ENCODE measurements at places on chromosomes 5 and 9.

DNA sequence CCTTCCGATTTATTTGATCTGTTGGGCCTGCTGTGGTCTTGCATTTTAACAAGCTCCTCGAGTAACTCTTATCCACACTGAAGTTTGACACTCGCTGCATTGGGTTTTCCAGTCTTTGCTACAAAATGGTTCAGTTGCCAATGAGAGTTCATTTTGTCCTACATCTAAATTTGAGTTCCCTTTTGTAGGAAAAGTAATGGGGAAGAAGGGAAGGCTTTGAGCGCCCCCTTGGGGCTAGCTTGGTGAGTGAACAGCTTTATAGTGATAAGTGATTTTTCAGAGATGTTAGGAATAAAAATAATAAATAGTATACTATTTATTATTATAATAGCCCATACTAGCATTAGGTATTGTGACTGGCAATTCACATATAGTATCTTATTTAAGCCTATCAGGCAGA is 89.9 kb upstream of the GNAQ start:
- peak; percentile 87 for DNase-seq

DNA sequence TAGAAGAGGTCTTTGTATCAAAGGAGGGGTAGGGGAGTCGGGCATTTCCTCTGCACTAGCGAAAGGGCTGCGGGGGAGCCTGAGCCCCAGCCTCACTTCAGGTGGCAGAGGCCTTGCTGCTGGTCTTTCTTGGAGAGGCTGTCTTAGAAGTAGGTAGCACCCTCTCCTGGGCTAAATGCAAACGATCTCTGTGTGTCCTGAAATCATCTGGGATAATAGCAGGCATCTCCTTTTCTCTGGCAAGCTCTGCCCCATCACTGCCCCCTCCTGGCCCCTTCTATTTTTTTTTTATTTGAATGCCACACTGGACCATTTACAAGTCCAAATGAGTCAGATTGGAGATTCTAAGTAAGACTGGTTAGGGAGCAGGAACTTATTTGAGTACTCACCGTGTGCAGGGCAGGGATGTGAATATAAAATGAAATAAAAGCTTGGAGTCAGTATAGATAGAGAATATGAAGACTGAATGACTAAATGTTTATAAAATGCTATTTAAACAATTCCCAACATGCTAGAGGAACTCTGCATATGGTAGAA is 137.1 kb downstream of the FGF1 start:
- DNase-seq, result peak; percentile 61

DNA sequence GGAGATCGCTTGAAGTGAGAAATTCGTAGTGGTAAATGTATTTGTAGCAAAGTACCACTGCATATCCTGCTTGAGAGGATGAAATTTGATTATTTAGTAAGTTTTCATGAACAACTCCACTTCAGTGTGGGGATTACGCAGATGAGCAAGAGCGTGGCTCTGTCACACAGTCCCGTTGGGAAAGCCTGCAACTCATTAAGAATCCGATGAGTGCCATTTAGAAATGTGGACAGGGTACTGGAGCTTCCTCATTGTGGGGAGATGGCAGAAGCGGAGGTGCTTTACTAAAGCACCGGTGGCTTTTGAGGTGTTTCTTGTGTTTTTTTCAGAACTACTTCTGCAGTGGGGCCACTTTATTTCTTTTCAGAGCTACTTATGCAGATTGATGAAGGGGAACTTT is 1.4 kb downstream of the TJP2 start:
- DNase-seq, result no peak

DNA sequence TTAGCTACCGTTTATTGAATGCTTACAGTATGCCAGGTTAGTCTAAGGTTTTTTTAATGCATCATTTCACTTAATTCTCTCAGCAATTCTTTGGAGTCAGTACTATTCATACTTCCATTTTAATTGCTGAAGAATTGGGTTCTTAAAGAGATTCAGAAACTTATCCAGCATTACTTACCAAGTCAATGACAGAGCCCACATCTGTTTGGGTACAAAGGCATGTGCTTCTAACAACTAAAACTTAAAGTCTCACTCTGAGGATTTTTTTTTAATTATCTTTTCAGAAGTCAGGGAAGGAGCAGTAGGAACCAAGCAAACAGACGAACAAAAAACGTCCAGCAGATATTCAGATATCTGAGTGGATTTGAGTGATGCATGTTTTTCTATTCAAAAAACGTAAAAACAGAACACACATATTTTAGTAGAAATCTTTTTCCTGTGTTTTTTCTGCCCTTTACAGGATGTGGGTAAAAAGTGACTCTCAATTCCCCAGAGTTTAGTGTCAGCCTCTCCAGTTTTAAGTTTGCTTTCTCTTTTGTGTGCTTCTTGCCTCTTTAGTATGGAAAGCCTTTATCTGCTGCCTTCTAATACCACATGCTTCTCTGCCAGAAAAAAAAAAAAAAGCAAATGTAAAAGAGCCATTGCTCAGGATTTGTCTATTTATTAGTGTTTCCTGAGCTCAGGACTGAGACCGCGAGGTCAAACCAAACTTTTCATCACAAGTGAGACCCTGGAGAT is 118.0 kb downstream of the PRKACG start:
- peak; percentile 50 for DNase-seq

- DNase-seq, result no peak
These were observed 342.8 kb upstream of the CCNG1 start for GRCh38 chr5:163094492-163095180.

DNA sequence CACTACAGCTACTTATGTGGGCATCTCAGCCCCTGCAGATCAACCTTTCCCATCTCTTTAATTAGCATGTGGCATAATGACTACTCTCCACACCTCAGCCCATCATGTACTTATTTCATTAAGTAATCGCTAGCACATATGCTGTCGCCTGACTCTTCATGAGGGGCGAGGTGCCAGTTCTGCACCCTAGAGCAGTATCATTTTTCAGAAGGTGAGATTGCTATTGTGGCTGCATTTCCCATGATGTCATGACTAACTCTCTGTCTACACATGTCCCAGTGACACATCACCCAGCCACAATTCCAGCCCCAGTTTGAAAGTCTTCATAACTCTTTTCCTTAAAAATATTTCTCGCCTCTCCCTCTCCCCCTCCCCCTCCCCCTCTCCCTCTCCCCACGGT is 7.6 kb upstream of the F2RL1 start:
- no peak for DNase-seq

DNA sequence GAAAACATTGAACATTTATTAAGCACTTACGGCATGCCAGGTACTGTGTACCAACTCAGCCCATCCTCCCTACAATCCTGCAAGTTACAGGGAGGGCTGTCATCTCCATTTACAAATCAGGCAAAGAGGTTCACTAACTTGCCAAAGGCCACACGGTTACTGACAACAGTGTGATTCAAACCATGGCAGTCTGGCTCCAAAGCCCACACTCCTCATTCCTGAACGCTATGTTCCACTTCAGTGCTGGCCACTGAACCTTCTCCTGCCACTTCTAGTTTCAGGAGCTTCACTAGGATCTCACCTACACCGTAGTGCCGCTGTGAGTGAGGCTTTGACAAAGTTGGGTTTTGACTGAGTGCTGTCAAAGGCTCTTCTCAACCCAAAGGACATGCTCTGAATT is 7.2 kb upstream of the LIFR start:
- DNase-seq, result no peak

DNA sequence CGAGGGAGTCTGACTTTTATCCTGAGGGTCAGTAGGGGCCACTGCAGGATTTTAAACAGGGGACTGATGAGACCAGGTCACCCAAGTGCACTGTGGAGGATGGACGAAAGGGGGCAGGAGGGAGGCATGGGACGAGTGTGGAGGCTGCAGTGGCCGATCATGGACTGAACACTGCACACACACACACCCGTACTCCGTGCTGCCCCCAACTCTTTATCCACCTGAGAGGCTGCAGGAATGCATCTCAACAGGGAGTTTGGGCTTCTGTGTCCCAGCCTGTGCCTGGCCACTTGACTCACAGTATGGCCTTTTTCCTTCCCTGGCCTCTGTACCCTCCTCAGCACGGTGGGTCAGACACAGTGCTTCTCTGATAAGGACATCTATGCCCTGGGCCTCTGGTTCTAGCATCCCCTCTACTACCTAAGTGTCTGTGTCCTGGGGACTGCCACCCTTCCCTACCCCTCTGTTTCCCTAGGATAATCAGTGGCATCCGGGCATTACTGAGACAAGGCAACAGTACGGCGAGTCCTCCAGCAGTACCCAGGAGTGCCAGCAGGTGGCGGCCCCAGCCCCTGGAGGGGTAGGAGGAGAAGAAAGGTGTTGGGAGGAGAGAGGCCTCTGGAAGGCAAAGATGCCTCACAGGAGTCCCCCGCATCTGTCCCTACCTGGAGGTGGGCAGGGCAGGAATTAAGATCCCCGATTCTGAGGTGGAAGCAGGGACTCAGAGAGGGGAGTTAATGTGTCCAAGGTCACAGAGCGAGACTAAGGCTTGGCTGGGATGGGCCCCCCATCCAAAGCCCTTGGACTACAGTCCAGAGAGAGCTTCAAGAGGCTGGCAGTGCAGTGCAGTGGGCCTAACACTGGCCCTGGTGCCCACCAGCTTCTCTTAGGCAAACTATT is 5.1 kb upstream of the CDX1 start:
- DNase-seq, result peak; percentile 79

DNA sequence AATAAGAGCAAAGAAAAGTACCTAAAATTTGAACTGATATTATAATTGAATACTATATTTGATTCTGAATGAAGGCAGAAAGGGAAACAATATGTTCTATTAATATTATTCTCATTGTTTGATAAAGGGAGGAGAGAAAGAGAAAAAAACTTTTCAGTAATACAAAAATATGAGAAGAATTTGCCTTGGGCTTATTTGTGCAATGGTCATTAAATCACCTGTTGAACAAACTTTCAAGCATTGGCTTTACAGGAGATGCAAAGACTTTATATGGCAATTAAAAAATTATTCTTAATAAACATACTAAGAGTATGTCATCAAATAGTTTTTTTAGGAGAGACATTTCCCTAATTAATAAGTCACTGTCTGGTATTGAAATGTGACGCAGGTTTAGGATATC is 85.0 kb downstream of the CSNK1G3 start:
- DNase-seq, result no peak

- DNase-seq, result no peak
These were observed 69.7 kb downstream of the EFNA5 start for GRCh38 chr5:107601076-107601475.

DNA sequence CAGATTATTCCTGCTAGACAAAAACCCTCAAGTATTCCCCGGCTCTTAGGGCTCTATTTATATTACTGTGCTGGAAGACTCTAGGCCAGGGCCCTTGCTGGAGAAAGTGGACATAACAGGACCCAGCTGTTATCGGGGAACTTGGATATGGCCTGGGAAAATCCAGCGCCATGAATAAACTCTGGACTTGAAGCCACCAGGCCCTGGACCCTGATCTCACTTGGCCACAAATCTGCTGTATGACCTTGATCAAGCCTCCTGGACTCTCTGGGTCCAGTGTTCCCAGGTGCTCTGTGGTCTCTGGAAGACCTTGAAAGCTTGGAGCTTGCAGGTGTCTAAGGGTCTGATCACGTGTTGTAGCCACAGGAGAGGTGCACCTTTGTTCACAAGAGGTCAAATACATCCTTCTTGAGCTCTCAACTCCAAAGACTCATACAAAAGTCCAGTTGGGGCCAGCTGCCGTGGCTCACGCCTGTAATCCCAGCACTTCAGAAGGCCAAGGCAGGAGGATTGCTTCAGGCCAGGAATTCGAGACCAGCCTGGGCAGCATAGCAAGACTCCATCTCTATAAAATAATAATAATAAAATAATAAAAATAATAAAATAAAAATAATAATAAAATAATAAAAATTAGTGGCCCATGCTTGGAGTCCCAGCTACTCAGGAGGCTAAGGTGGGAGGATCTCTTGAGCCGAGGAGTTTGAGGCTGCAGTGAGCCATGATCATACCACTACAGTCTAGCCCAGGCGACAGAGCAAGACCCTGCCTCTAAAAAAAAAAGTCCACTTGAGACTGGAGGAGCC is 26.5 kb downstream of the COL27A1 start:
- DNase-seq, result no peak
